ENCODE measurements at places on chromosomes 1 and 21.

- DNase-seq: no peak
Observed at GRCh38 chr1:108034396-108034795, 69.4 kb upstream of the VAV3 start.

DNA sequence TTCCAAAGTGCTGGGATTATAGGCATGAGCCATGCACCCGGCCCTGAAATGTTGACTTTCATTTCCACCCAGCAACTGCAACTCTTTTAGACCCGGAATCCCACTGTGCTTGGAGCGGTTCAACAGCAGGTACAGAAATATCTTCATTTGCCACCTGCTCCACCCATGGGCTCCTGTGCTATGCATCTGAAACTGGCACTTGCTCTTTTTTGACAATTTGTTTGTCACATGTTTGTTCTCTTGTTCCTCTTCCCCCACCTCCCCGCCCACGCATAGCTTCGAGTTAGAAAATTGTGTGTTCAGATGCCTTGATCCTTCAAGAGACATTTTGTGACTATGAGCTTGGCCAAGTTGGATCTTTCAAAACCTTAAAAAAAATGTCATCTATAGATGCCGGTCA is 2.4 kb upstream of the IFNLR1 start:
- no peak for DNase-seq

- DNase-seq: no peak
Observed at GRCh38 chr1:202575918-202576653, 134.2 kb downstream of the SYT2 start.

DNA sequence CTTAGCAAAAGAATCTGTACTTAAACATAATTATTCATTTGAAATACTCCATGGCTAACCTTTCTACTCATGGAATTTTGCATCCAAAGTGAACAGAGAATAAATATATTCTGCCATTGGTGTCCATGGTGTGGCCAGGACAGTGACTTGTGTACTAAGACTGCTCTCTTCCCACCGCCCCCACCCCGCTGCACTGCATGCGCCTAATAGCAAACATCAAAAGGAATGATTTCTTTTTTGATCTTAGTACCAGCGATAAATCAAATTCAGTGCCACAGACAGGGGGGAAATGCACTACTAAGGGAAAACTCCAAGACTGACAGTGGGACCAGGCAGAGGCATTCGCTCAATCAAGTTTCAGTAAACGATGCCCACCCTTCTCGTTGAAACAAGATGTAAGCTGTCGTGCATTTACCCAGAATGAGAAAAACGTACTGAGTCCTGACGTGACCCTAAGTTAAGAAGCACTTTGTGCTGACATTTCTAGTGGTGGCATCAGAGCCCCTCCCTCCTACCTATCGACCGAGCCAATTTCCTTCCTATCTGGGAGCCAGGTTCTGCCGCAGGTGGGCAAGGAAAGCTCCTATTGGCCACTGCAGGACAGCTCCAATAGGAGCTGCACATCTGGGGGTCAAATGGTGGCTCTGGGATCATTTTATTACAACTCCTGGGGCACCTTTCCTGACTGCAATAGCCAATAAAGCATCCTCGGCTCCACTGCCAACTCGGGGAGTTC is 12.5 kb downstream of the ESRRG start:
- no peak for DNase-seq

GRCh38 chr1:89035080-89035479 is 12.4 kb upstream of the GBP3 start:
- DNase-seq: no peak

GRCh38 chr1:115129071-115129640 is 39.9 kb upstream of the TSPAN2 start:
- no peak for DNase-seq

GRCh38 chr21:25901330-25901979 is 166.7 kb downstream of the GABPA start:
- no peak for DNase-seq

GRCh38 chr1:97356309-97356708 is 564.5 kb downstream of the DPYD start:
- no peak for DNase-seq

- DNase-seq: no peak
Observed at GRCh38 chr1:177145106-177146070, 19.1 kb downstream of the ASTN1 start.

DNA sequence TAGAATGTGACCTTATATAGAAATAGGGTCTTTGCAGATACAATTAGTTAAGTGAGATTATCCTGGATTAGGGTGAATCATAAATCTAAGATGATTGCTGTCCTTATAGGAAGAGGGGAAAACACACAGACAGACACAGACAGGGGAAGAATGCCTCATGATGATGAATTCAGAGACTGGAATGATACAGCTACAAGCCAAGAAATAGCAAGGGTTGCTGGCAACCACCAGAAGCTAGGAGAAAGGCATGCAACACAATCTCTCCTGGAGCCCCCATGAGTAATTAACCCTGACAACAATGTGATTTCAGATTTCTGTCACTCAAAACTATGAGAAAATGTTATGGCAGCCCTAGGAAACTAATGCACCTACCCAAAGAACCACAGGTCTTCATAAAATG is 19.1 kb upstream of the PPIH start:
- no peak for DNase-seq

GRCh38 chr21:45959182-45959581 is 22.4 kb upstream of the COL6A1 start:
- DNase-seq: no peak

DNA sequence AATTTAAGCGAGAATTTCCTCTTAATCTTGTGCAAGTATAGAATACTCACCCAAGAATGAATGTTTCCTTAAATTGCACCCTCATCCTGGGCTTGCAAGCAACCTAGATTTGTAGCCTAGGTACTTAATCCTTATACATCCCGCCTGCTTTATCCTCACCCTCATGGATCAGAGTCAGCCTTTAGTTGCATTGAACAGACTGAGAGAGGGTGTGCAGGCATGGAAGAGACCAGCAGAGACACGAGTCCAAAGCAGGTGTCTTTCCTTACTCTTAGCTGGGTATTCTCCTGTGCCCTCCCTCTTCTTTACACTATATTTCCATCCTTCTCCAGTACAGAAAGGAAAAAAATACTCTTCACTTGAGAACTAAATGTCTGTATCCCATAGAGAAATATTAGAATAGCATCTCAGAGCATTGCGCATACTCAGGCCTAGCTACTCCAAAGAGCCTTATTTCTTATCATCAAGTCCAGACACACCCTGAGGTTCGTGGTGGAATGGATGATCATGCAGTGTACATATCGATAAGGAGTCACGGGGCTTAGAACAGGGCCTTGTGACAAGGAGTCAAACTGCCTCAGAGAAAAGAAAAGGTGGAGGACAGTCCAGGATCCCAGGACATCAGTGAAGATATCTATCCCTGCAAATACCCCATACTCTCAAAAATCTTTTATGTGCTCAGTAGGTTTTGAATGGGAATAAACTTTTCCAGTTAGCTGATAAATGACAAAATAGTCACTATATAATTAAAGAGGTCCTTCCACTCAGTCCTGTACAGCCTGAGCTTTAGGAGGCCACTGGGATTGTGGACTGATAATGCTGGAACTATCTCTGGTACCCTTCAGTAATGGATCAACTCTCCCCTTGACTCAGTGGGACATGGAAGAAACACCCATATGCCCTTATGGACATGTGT is 297.9 kb downstream of the GRIK1 start:
- DNase-seq: no peak

DNA sequence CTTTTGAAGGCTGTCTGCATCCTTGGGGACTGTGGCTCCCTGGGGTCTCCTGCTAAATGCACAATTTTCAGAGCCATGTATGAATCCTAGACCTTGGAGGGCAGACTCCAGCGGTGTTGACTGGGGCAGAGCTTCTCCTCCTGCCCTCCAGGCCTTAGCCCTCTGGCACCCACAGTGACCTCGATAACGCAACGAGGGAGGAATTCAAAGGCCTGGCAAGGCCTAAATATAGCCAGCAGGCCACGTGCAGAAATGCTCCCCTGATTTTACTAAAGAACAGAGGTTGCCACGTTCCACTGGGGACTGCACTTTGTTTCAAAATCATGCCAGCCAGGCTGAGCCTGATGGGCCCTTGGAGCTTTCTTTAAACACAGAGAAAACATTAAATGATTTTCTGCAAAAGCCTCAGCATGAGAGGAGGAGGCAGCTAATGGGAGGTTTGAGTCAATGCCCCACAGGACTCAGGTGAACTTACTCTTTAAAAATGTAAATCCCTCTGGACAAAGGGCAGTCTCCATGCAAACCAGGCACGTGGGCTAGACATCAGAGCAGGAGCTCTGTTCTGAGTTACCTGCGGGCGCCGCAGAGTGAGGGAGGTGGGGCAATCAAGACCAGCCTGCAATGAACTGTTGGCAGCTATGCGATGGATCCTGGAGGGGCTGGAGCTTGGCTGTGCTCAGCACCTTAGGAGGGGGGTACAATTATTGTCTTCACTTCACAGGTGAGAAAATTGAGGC is 28.0 kb downstream of the GRIK3 start:
- no peak for DNase-seq

GRCh38 chr1:225534135-225534534 is 106.3 kb upstream of the LBR start:
- no peak for DNase-seq

DNA sequence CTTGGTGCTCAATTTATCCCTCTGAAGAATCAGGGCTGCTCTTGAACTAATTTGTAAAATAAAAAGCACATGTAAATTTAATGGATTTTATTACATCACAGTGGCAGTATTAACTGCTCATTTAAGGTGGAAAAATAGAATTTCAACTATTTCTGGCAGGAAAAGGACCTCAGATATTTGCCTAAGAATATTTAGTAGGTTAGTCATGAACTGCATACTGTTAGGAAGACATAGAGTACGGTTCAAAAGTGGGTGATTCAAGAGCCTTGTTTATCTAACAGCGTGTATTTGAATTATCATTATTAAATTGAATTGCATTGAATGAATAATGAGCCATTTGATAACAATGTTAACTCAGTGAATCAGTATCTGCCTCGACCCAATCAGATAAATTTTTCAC is 248.8 kb upstream of the PBX1 start:
- no peak for DNase-seq

GRCh38 chr1:115719285-115719684 is 49.2 kb downstream of the CASQ2 start:
- no peak for DNase-seq

DNA sequence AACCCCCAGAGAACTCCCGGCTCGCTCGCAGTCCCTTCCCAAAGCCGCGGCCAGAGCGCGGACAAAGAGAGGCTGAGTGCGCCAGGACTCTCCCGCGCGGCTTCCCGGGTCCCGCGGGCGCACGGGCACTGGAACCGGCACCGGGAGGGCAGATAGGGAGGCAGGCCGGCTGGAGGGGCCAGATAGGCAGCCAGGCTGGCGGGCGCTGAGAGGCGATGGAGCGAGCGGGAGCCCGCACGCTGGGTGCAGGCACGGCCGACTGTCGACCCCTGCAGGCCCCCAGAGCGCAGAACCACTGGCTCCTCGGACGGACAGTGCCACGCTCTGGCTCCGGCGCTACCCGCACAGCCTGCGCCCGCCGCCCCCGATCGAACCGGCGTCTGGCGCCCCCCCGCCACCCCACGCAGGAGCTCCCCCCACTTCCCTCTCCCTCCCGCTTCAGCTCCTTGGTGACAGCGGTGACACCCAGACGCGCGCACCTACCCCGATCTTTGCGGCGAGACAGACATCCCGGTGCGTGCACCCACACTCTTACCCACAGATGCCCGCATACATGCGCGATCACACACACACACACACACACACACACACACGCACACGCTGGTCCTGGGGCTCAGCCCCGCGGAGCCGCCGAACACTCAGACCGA is 534 bp downstream of the SLC6A9 start:
- DNase-seq: no peak

DNA sequence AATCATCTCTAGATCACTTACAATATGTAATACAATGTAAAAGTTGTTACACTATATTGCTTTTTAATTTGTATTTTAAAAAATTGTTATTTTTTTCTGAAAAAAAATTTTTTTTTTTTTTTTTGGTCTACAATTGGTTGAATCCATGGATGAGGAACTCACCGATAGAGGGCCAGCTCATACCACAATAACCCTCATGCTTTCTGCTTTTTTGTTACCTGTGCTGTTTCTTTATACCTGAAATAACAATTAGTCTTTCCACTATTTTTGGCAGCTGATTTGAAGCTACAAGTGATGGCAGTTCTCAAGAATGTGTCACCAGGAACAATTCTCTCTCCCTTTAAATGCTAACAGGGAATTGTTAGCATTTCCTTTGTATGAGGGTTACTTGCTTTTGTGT is 12.0 kb downstream of the SMG7 start:
- no peak for DNase-seq

GRCh38 chr1:165376041-165376810 is 19.7 kb upstream of the LMX1A start:
- DNase-seq: peak; percentile 76

DNA sequence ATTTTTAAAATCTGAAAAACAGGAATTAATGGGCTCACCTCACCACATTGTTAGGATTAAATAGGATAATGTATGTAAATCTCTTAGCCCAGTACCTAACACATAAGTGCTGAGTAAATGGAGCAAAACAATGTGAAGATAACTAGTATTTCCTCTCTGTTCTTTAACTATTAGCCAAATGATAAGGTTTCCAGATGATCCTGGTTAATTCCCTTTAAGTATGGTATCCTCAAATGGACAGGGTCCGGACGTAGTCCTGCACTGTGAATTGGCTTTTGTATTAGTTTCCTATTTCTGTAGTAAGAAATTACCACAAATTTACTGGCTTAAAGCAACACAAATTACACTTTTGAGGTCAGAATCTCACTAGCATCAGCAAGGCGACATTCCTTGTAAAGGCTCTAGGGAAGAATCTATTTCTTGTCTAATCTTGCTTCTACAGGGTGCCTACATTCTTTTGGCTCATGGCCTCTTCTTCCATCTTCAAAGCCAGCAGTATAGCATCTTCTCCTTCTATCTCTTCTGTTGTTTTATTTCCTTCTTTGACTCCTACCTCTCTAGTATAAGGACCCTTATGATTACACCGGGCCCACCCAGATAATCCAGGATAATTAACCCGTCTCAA is 17.1 kb downstream of the SCAF4 start:
- DNase-seq: no peak

DNA sequence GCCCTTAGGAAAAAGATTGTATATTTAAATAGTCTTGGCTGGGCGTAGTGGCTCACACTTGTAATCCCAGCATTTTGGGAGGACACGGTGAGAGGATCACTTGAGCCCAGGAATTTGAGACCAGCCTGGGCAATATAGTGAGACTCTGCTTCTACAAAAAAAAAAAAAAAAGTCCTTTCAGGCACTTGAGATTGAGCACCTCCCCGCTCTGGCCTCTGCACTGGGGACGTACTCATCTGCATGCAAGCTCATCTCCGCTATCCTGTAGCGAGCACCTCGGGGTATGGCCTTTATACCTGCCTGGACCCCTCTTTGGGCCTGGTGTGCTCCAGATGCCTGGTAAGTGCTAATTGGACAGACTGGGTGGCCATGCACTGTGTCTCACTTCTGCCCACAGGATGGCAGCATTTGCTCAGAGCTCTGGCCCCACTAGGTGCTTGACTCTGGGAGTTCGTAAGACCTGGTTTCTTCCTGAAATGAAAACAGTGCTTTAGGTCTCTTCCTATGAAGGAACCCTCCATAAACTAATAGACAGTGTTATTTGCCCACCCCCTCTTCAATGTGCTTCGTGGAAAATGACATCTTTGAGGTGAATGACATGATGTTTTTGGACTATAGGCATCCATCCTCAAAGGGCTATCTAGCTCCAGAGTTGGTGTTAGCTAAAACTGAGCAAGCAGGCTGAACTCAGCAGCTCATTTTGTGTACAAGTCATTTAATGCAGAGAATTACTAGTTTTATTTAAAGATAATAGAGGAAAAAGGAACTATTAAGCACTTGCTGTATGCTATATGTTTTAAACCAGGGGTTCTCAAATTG is 61.7 kb upstream of the ADAR start:
- peak; percentile 35 for DNase-seq

GRCh38 chr1:244980605-244981004 is 116.3 kb upstream of the HNRNPU start:
- DNase-seq: no peak
